ENCODE measurements at places on chromosomes 2 and 18.

GRCh38 chr2:175606010-175606841 is 395.8 kb downstream of the LNPK start:
- peak; percentile 4 for DNase-seq

- DNase-seq, result no peak
These were observed 16.9 kb downstream of the MYO7B start for GRCh38 chr2:127552336-127552735.

DNA sequence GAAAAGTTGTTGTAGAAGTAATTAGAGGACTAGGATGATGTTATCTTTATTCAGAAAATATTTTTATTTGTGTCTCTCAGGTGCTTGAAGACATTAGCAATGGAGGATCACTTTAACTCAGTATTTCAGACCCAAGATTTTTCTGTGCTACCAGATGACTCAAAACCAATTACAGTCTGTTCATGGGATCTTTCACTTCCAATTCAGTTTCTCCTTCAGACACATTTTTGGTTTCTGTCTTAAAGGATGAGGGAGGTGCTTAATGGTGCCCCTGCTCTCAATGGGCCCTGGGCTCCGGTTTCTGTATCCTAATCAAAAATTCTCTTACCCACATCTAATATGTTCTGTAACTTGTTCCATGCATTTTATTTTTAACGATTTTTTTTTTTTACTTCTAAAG is 53.7 kb upstream of the HDAC4 start:
- no peak for DNase-seq

GRCh38 chr2:26653207-26654060 is 12.3 kb upstream of the CIB4 start:
- no peak for DNase-seq

DNA sequence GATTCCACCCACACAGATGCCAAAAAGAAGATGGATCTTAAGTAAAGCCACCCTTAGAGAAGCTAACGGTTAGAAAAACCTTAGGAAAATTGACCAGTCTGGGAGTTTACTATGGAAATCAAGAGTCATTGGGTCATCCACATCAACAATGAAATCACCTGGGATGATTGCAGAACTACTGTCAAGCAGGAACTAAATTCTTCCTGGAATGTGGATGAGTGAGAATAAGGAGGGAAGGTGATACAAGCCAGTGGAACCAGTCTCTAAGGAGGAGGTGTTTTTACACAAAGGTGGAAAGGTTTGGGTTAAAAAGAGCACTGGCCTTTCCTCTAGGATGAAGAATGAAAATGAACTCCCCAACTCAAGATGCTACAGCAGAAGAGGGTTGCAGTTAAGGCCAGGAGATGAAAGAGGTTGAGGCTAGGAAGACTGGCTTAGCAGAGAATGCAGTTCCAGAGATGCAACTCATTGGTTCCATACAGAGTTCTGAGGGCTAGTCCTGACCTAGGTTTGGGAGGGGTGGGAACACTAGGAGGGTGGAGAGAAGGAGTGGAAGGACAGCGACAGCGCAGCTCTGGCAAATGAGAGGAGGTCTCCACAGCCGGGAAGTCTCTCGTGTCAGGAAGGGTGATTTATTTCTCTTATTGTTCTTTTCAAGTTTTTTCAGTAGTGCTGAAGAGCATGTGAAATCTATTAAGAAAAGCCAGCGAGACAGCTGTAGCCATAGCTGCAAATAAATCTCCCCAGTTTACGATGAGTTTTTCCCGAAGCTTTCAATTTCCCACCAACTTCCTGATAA is 27.7 kb upstream of the KDM3A start:
- no peak for DNase-seq

- DNase-seq, result no peak
These were observed 1.3 kb downstream of the HSPD1 start for GRCh38 chr2:197498235-197498936.

DNA sequence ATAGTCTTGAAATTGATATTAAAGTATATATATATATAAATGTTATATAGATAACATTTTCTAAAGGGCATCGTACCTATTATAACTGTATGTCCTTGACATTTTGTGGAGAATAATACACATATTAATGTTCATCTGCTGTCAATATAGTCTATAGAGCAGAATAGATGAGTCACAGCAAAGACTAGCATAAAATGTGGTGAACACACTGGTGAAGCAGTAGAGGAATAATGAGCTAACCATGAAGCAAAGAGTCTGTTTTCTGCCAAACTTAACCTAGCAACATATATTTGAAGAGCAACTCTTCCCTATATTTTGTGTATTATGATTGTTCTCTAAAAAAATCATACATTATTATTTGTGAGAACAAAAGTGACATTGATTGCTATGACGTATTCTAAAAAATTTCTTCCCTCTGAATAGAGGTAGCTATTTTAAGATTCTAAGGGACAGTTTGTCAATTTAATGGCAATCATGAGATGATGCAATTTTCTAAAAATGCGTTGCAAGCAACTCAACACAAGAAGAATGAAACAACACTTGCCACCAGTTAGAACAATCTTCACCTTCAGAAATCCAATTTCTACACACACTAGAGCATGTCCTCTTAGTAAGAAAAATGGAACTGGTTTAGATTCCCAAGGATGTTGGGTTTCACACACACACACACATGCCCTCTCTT is 22.0 kb downstream of the DOCK10 start:
- DNase-seq, result no peak

All from SHP77 (cell line).